Suprapubic skin (tissue), 4 donors: ENCODE measurements at places on chromosomes 2 and 18. TPM values are rescaled to one million over a fixed set of nuclear protein-coding genes. Genes with fewer than 3 reads are reported as not detected.

Gene MMADHC
- total RNA-seq: 69.8 TPM

GRCh38 chr2:218319813-218320365 lies 27.6 kb upstream of the TMBIM1 start:
- H3K27ac ChIP-seq: no peak overlapping the region
- H3K4me3 ChIP-seq: no peak overlapping the region
- H3K27me3 ChIP-seq: no peaks in the 10 kb centered on the region

DNA sequence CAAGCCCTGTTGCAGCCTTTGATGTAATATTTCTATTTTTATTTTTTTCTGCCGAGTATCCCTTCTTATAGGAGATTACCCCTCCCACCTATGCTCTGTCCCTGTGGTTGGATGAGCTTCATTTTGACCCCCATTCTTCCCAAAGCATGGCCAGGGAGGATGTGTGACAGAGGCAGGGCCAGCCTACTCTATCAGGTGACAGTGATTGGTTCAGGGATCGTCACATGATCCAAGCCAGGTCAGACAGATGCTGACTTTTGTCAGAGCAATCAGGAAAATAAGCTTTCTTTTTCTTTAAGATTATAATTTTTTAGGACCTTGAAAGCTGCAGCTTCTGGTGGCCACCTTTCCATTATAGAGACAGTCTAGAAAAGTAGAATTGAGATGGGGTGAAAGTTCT lies 314.3 kb downstream of the NUP35 start:
- no peaks in the 10 kb centered on the region for H3K27me3 ChIP-seq
- DNase-seq: no peak
- H3K4me3 ChIP-seq: no peak overlapping the region
- no peaks in the 10 kb centered on the region for H3K4me1 ChIP-seq

- H3K4me3 ChIP-seq: no peak overlapping the region
- no peak for DNase-seq
- no peaks in the 10 kb centered on the region for H3K4me1 ChIP-seq
- no peak overlapping the region for H3K27ac ChIP-seq
These were observed 228.1 kb upstream of the RAB6C start for GRCh38 chr2:129751409-129751808.

- no peaks in the 10 kb centered on the region for H3K27me3 ChIP-seq
- DNase-seq: no peak
- H3K27ac ChIP-seq: no peak overlapping the region
- H3K4me3 ChIP-seq: no peak overlapping the region
- no peaks in the 10 kb centered on the region for H3K4me1 ChIP-seq
- no peaks in the 10 kb centered on the region for H3K36me3 ChIP-seq
These were observed 58.0 kb downstream of the RND3 start for GRCh38 chr2:150429384-150429961.

- H3K4me3 ChIP-seq: peak overlapping the region; percentile 47
- H3K36me3 ChIP-seq: no peaks in the 10 kb centered on the region
- DNase-seq: no peak
- H3K27ac ChIP-seq: no peak overlapping the region
These were observed 13.0 kb downstream of the SIGLEC15 start for GRCh38 chr18:45838302-45839070.

DNA sequence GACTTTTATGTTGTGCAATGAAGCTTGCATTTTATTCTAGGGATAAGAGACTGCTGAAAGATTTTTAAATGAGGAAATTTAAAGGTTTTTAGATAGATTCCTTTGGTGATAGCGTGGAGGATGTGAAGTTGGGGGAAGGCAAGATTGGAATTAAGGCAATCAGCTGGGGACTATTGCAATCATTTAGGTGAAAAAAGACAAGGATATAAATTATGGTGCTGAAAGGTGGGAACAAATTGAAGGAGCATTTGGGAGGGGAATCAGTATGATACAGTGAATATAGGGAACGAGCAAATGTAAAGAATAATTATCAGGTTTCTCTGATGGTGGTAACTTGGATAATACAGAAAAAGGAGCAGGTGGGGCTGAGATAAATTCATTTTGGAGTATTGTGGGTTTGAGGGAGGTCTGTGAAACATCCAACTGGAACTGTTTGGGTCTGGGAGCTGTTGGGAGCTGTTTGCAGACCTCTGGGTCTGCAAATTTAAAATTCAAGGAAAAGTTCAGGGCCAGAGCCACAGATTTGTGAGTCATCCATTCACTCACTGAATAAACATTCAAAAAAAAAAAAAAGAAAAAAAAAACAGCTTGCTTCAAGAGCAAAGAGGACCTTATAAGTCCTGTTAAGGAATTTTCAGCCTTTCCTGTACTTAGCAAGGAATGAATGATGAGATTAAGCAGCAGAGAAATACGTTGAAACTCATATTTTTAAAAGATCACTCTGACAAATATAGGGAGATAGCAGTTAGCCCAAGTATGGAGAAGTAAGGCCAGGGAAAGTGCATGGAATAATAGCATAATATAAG lies 257.5 kb upstream of the FN1 start:
- H3K27ac ChIP-seq: no peak overlapping the region
- H3K36me3 ChIP-seq: no peaks in the 10 kb centered on the region
- no peaks in the 10 kb centered on the region for H3K27me3 ChIP-seq
- no peak for DNase-seq
- no peak overlapping the region for H3K4me3 ChIP-seq

Gene ESCO1
- total RNA-seq: 15.9 TPM

GRCh38 chr2:145769011-145769716 lies 1249.2 kb upstream of the ZEB2 start:
- H3K27ac ChIP-seq: no peak overlapping the region
- H3K4me1 ChIP-seq: no peaks in the 10 kb centered on the region
- no peaks in the 10 kb centered on the region for H3K27me3 ChIP-seq
- no peak for DNase-seq
- H3K4me3 ChIP-seq: no peak overlapping the region

- H3K27ac ChIP-seq: no peak overlapping the region
- DNase-seq: no peak
- no peaks in the 10 kb centered on the region for H3K27me3 ChIP-seq
- no peaks in the 10 kb centered on the region for H3K36me3 ChIP-seq
- H3K4me3 ChIP-seq: no peak overlapping the region
These were observed 177.1 kb downstream of the IRS1 start for GRCh38 chr2:226622484-226622883.

GRCh38 chr2:137948894-137949293 lies 15.4 kb upstream of the HNMT start:
- no peaks in the 10 kb centered on the region for H3K36me3 ChIP-seq
- no peak overlapping the region for H3K4me3 ChIP-seq
- H3K27ac ChIP-seq: no peak overlapping the region
- no peak for DNase-seq

Gene NAT8
- total RNA-seq: not detected

Gene ESPNL
- total RNA-seq: 0.56 TPM

DNA sequence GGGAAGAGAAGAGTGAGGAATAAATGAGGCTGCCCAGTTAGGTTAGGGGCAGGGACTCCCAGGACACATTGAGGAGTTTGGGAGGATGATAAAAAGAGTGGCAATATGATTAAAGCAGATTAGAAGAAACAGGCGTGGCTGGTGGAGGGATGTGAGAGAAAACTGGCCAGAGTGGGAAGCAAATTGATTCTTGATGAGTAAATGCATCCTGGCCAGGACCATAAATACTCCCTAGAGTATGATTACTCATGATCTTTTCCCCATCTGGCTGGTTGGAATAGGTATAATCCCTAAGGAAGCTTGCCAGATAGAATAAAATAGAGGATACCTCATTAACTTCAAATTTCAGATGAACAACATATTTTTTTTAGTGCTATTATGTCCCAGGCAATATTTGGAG lies 21.5 kb upstream of the DAW1 start:
- H3K36me3 ChIP-seq: no peaks in the 10 kb centered on the region
- H3K27ac ChIP-seq: no peak overlapping the region
- H3K4me3 ChIP-seq: no peak overlapping the region
- H3K27me3 ChIP-seq: no peaks in the 10 kb centered on the region

Gene FEV
- not detected for total RNA-seq

- H3K27ac ChIP-seq: no peak overlapping the region
- H3K27me3 ChIP-seq: peaks cover 100% of the 10 kb centered on the region
- peak overlapping the region; percentile 38 for H3K4me3 ChIP-seq
These were observed 3.0 kb upstream of the SIX3 start for GRCh38 chr2:44938287-44939105.

- peaks cover 7% of the 10 kb centered on the region for H3K4me1 ChIP-seq
- no peaks in the 10 kb centered on the region for H3K27me3 ChIP-seq
- DNase-seq: peak; percentile 85
- H3K36me3 ChIP-seq: no peaks in the 10 kb centered on the region
These were observed 200.4 kb downstream of the INO80D start for GRCh38 chr2:205885492-205886099.

Gene BARD1
- total RNA-seq: 26.2 TPM

GRCh38 chr2:84779781-84780180 lies 101.1 kb downstream of the TRABD2A start:
- H3K4me3 ChIP-seq: no peak overlapping the region
- no peak for DNase-seq
- H3K4me1 ChIP-seq: no peaks in the 10 kb centered on the region
- no peak overlapping the region for H3K27ac ChIP-seq
- H3K27me3 ChIP-seq: no peaks in the 10 kb centered on the region
- no peaks in the 10 kb centered on the region for H3K36me3 ChIP-seq

DNA sequence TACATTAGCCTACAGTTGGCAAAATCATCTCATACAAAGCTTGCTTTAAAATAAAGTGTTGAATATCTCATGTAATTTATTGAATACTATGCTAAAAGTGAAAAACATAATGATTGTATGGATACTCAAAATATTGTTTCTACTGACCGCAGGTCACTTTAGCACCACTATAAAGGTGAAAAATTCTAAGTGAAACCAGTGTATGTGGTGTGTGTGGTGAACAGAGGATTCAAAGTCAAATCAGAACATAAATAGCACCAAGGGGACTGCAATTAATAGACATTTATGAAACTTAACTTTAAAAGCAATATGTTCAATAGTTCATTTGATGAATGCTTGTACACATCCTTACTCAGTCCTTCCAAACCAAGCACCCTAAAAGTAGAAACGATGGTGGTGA lies 145.8 kb downstream of the AKAIN1 start:
- no peaks in the 10 kb centered on the region for H3K27me3 ChIP-seq
- H3K4me3 ChIP-seq: no peak overlapping the region
- H3K36me3 ChIP-seq: no peaks in the 10 kb centered on the region

Gene AAK1
- total RNA-seq: 28.6 TPM

DNA sequence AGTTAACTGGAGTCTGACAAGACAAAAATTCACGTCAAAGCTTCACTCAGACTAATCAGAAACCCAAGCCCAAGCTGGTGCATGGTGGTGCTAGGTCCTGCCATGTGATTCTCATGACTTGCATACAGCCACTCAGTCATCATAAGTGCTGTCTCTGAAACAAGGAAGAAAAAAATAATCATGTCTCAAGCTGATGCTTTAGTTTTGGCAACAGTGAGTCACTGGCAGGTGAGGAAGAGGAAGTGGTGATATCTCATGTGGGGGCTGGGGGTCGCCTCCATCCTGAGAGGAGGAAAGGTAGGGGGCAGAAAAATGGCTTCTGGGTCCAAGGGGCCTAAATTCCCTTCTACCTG lies 136.3 kb downstream of the TMEM163 start:
- no peak overlapping the region for H3K27ac ChIP-seq
- H3K4me1 ChIP-seq: no peaks in the 10 kb centered on the region
- no peak for DNase-seq
- no peaks in the 10 kb centered on the region for H3K36me3 ChIP-seq
- H3K4me3 ChIP-seq: no peak overlapping the region

DNA sequence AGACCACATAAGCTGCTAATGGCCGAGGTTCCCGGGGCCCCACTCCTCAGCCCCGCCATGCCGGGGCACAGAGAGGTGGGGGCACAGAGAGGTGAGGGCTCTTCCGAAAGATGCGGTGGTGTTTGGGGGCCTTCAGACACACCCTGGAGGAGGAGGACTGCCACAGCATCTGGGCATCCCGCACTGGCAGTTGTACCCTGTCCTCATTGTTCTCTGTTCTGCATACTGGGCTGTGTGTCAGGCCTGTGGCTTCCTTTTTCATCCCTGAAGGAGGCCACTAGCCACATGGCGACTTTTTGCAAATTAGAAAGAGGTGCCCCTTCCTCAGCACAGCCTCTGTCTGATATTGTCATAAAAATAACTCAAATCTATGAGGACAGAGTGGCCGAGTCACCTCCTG lies 150.1 kb downstream of the CTIF start:
- H3K4me3 ChIP-seq: no peak overlapping the region
- no peak overlapping the region for H3K27ac ChIP-seq

GRCh38 chr2:189592353-189592984 lies 11.9 kb upstream of the SLC40A1 start:
- no peaks in the 10 kb centered on the region for H3K27me3 ChIP-seq
- no peak overlapping the region for H3K27ac ChIP-seq
- H3K4me1 ChIP-seq: no peaks in the 10 kb centered on the region
- no peak overlapping the region for H3K4me3 ChIP-seq

Gene MRPL19
- total RNA-seq: 28.8 TPM

GRCh38 chr18:39698436-39698835 lies 2132.8 kb upstream of the CELF4 start:
- no peaks in the 10 kb centered on the region for H3K27me3 ChIP-seq
- no peak overlapping the region for H3K27ac ChIP-seq
- no peaks in the 10 kb centered on the region for H3K36me3 ChIP-seq
- no peaks in the 10 kb centered on the region for H3K4me1 ChIP-seq

GRCh38 chr18:74294526-74294925 lies 2.8 kb upstream of the CYB5A start:
- DNase-seq: no peak
- H3K4me1 ChIP-seq: peaks cover 16% of the 10 kb centered on the region
- no peak overlapping the region for H3K27ac ChIP-seq

GRCh38 chr2:216780843-216781242 lies 79.0 kb downstream of the TNP1 start:
- H3K4me1 ChIP-seq: no peaks in the 10 kb centered on the region
- H3K27me3 ChIP-seq: no peaks in the 10 kb centered on the region
- H3K36me3 ChIP-seq: no peaks in the 10 kb centered on the region

Gene SKOR2
- total RNA-seq: not detected

- H3K4me1 ChIP-seq: no peaks in the 10 kb centered on the region
- no peak overlapping the region for H3K27ac ChIP-seq
- no peak overlapping the region for H3K4me3 ChIP-seq
- no peaks in the 10 kb centered on the region for H3K36me3 ChIP-seq
These were observed 20.7 kb upstream of the CCNT2 start for GRCh38 chr2:134897932-134898331.

- H3K27ac ChIP-seq: no peak overlapping the region
- peaks cover 4% of the 10 kb centered on the region for H3K27me3 ChIP-seq
- H3K36me3 ChIP-seq: no peaks in the 10 kb centered on the region
- no peak overlapping the region for H3K4me3 ChIP-seq
- peaks cover 9% of the 10 kb centered on the region for H3K4me1 ChIP-seq
These were observed 157.2 kb downstream of the DDX1 start for GRCh38 chr2:15748736-15749323.

- DNase-seq: no peak
- H3K27ac ChIP-seq: no peak overlapping the region
- no peaks in the 10 kb centered on the region for H3K27me3 ChIP-seq
- H3K4me1 ChIP-seq: no peaks in the 10 kb centered on the region
These were observed 42.6 kb upstream of the MAP4K3 start for GRCh38 chr2:39479696-39480095.

DNA sequence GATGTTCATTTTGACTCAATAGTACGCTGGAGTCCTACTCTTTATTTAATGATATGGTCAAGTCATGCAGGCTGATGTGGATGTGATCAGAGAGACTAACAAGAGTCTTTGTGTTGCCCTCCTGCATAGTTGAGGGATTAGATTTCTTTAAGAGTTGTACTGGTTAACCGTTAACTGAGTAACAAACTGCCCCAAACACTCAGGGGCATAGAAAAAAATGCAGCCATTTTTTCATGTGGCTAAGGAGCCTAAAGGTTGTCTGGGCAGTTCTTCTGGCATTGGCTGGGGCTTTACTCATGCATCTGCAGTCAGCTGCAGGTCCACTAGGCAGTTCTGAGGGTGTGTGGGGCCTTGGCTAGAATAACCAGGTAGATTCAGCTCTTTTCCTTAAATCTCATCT lies 32.5 kb downstream of the DOCK10 start:
- no peak for DNase-seq
- H3K4me3 ChIP-seq: no peak overlapping the region
- no peaks in the 10 kb centered on the region for H3K27me3 ChIP-seq

Gene TBR1
- not detected for total RNA-seq
